ENCODE measurements at places on chromosomes 2 and 18. TPM values are rescaled to one million over a fixed set of nuclear protein-coding genes. Genes with fewer than 3 reads are reported as not detected.

DNA sequence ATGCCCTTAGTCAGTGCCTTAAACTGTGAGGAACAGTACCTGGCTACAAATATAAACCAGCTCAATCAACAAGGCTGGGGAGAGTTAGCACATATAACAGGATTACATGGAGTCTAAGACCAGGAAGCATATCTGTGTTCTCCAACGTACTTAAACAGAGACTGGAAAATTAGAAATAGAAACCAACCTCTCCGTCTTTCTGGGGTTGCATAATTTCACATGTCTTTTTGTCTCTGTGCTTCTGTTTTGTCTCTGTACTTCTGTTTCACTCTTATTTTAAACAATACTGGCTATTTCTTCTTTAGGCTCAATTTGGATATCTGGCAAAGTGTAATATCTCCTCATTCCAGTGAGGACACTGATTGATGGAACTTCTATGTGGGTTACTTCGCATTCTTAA lies 749.0 kb upstream of the ZEB2 start:
- no peaks in the 10 kb centered on the region for H3K4me1 ChIP-seq
- no peak for DNase-seq
- no peaks in the 10 kb centered on the region for H3K27me3 ChIP-seq
- no peak overlapping the region for H3K4me3 ChIP-seq
- peaks cover 11% of the 10 kb centered on the region for H3K36me3 ChIP-seq

DNA sequence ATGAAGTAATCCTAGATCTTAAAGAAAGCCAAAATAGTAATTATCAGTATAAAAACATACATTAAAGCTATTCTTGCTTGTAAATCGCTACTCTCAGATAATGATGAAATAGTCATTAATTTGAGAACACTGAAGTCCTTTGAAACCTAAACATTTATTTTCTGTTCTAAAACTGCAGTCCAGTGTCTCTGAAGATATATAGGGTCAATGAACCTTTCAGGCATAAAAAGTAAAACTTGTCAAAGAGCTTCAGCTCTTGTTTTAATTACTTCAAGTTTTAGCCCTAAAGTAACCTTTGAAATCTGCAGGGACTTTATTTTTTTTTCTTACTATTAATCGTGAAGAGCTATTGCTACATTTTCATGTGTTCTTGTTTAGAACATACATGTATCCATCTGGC lies 116.3 kb downstream of the KYNU start:
- DNase-seq, result no peak
- peak overlapping the region; percentile 23 for H3K27ac ChIP-seq
- no peaks in the 10 kb centered on the region for H3K27me3 ChIP-seq

- no peak for DNase-seq
- peaks cover 17% of the 10 kb centered on the region for H3K4me1 ChIP-seq
- peaks cover 3% of the 10 kb centered on the region for H3K36me3 ChIP-seq
- H3K27ac ChIP-seq, result no peak overlapping the region
- no peaks in the 10 kb centered on the region for H3K27me3 ChIP-seq
- H3K4me3 ChIP-seq, result no peak overlapping the region
Observed at GRCh38 chr2:136008205-136008865, 22.9 kb upstream of the DARS1 start.

DNA sequence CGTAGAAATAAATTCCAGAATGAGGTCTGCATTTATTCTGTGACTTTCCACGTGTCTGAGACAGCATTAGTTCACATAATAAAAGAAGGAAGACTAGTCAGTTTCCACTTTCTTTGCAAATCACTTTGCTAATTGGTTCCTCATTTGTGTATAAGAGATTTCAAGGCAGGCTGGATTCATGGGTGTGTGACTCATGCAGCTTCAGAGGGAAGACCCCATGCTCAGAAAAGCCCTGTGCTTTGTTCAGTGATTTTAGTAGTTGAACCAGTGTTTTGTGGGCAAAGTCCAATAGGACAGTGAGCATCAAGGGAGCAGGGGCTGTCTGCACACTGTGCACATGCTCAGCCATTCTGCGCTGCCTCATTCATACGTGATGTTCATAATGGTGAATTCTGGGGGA lies 297.8 kb downstream of the DLGAP1 start:
- no peak overlapping the region for H3K4me3 ChIP-seq
- no peak overlapping the region for H3K27ac ChIP-seq

TUBA3E gene
- not detected for total RNA-seq

DNA sequence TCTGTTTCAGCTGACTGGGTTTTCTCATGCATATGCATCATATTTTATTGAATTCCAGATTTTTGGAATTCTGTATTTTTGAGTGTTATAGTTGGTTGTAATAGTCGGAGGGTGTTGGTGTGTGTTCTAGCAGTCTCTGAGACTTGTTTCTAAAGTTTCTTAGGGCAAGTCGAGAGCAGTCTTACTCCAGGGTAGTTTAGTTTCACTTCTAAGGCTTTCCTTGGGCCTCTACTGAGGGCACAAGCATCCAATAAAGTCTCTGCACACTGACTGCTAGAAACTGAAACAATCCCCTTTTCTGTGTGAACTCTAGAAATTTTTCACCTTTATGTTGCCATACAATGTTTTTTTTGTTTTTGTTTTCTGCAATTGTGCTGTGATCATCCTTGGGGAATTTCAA lies 663.7 kb upstream of the LRATD1 start:
- no peaks in the 10 kb centered on the region for H3K36me3 ChIP-seq
- no peaks in the 10 kb centered on the region for H3K27me3 ChIP-seq
- DNase-seq, result no peak
- no peak overlapping the region for H3K4me3 ChIP-seq
- H3K4me1 ChIP-seq, result no peaks in the 10 kb centered on the region

DNA sequence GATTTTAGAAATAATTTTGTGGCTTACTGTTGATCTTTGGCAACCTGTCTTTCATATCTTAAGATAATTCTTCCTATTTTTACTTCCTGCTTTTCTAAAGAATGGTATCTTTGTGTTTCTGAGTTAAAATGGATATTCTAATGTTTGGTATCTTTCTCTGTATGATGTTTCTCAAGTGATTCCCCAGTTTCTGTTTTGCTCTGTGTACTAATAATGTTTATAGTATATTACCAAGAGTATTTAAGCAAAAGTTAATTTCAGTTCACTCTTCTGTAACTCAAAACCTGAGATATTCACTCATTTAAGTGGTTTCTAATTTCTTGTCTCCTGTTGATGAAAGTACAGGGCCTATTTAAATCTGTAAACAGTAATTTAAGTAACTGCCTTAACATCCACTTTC lies 58.3 kb downstream of the CCDC150 start:
- H3K27ac ChIP-seq, result peak overlapping the region; percentile 28
- peaks cover 4% of the 10 kb centered on the region for H3K4me1 ChIP-seq
- no peaks in the 10 kb centered on the region for H3K27me3 ChIP-seq
- H3K4me3 ChIP-seq, result no peak overlapping the region
- peaks cover 8% of the 10 kb centered on the region for H3K36me3 ChIP-seq

GRCh38 chr18:36083729-36084128 lies 16.4 kb upstream of the RPRD1A start:
- H3K4me1 ChIP-seq, result no peaks in the 10 kb centered on the region
- no peak for DNase-seq
- no peak overlapping the region for H3K27ac ChIP-seq
- H3K4me3 ChIP-seq, result no peak overlapping the region
- no peaks in the 10 kb centered on the region for H3K36me3 ChIP-seq

ESPNL gene
- total RNA-seq, result 0.38 TPM

RAPGEF4 gene
- total RNA-seq, result 24.7 TPM

Data from mesothelial cell of epicardium (in vitro differentiated cells).